Stimulated activated CD4-positive, alpha-beta T cell treated with anti-CD3 and anti-CD28 coated beads, Interleukin-1b, Interleukin-23, amount 100 ng/mL, for 1 hour (primary cell): ENCODE measurements at places on chromosomes 4 and X.

GRCh38 chr4:141241986-141242385, 21.3 kb downstream of the ZNF330 start:
- no peak for DNase-seq

GRCh38 chr4:79209822-79210635, 115.8 kb downstream of the NAA11 start:
- no peak for DNase-seq

GRCh38 chr4:32460972-32461371, 1740.8 kb downstream of the PCDH7 start:
- no peak for DNase-seq

DNA sequence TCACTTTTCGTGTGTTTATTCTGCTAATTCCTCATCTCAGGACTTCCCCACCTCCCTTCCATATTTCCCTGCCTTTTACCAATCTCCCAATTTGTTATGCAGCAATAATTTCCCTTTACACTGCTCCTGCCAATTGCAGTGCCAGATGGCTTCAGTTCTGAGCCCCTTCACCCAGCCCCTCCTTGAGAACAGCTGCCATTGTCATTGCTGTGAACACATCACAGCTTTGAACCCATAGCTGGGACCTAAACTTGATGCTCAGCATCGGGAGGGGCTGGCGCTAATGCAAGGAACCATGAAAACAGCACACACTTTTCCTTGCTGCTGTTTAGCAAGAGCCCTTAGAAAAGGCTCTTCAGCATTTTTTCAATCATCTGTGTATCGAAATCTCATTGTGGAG, 104.9 kb downstream of the ALPK1 start:
- DNase-seq, result no peak

GRCh38 chrX:5155301-5155700, 1073.4 kb downstream of the NLGN4X start:
- DNase-seq, result no peak

- peak; percentile 48 for DNase-seq
Observed at GRCh38 chr4:742742-743311, 37.2 kb downstream of the PCGF3 start.

DNA sequence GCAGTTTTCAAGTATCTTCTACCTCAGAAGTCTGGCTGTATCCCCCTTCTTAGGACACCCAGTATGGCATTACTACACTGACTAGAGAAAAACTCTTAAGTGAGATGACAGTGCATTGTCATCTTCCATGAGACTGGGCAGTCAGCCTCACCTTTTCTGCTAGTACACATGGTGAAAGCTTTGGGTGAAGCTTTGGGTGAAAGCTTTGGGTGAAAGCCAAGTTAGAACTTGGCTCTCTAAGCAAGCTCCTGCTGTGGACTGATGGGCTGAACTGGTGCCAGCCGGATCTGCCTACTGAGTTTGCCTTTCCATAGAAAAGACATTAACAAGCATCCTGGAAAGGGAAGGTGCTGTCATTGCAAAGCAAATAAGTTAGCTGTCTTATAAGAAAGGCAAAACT, 8.8 kb downstream of the EPHA5 start:
- no peak for DNase-seq

DNA sequence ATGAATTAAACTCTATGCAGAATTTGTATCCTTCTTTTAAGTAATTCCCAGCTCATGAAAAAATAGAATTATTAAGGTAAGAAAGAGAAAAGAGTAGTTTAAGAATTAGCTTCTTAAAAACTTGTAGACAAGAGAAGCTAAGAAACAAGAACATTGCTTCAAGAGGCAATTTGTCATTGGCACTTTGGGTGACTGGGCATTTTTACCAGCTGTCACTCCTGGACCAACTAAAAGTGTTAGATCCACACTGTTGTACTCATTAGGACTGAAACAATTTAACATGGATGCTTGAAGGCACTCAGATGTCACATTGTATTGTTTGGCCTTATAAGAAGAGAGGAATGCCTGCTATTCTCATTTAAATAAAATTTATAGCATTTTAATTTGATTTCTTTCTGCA, 7.4 kb downstream of the COL25A1 start:
- no peak for DNase-seq

DNA sequence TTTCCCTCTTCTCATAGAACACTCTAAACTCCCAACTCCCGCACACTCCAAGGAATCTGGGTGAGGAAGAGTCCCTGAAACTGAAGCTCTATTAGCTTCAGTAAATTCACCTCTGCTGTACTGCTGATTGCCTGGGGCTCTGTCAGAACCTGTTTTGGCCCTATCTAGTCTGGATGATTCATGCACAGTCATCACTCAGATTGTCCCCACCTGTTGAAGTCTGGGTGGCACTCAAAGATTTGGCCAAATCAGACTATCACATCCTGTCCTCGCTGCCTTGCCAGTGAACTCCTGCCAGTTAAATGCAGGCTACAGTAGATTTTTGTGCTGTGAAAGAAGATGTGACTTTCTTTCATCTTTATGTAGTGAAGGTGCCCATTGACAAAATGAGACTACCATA, 63.5 kb upstream of the EMCN start:
- DNase-seq, result no peak

- DNase-seq, result no peak
Observed at GRCh38 chrX:20412871-20413486, 146.3 kb upstream of the RPS6KA3 start.

- no peak for DNase-seq
Observed at GRCh38 chr4:11878241-11878640, 449.5 kb upstream of the HS3ST1 start.

DNA sequence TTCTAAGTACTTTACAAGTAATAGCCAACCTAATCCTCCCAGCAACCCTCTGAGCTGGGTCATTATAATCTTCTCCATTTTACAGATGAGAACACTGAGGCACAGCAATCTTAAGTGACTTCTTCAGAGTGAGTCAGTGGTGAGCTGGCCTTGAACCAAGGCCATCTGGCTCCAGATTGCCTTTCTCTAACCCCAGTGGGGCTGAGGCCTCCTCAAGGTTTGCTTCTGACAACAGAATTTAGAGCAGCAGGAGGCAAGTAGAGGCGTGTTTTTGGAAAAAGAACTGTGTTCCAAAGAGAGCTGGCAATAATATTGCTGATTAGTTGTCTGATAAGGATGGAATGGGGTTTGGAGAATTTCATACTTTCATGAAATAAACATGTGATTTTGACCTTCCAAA, 41.2 kb downstream of the PIR start:
- no peak for DNase-seq

- no peak for DNase-seq
Observed at GRCh38 chrX:34901761-34902160, 40.8 kb upstream of the FAM47B start.

GRCh38 chr4:184067931-184068554, 149.6 kb downstream of the ENPP6 start:
- DNase-seq, result no peak

GRCh38 chr4:102312417-102312816, 32.9 kb downstream of the SLC39A8 start:
- DNase-seq, result no peak

DNA sequence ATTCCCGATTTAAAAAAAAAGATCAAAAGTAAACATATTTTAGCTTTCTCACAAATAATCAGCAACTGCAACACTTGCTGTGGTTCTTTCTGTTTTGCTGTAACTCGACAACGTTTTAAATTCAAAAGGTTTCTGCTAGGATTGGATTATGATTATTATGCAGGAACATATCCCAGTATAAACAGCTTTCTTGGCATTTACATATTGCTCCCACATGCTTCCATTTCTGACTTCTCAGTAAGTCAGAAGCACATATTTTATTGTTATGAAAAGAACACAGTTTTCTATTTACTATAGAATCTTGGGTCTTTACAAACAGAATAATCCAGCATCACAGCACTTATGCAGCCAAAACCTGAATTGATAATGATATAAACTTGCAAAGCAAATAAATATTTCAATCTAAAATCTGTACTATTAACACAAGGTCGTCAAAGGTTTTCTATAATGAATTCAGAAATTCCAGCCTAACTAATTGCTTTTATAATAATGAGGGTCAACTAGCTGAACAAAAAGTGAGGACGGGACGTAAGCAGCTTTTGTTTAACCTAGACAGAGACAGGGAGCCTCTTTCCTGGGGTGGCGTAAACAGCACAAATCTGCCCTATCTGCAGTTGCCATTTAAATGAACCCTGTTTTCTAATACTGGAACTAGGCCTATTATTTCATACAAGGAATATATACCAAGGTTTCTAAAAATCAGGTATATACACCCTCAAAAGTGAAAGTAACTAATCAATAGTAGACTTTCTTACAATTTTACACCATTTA, 9.8 kb upstream of the PCDH18 start:
- no peak for DNase-seq

GRCh38 chrX:25640276-25640675, 497.9 kb upstream of the MAGEB18 start:
- no peak for DNase-seq

- no peak for DNase-seq
Observed at GRCh38 chr4:13881892-13882291, 254.4 kb upstream of the BOD1L1 start.

DNA sequence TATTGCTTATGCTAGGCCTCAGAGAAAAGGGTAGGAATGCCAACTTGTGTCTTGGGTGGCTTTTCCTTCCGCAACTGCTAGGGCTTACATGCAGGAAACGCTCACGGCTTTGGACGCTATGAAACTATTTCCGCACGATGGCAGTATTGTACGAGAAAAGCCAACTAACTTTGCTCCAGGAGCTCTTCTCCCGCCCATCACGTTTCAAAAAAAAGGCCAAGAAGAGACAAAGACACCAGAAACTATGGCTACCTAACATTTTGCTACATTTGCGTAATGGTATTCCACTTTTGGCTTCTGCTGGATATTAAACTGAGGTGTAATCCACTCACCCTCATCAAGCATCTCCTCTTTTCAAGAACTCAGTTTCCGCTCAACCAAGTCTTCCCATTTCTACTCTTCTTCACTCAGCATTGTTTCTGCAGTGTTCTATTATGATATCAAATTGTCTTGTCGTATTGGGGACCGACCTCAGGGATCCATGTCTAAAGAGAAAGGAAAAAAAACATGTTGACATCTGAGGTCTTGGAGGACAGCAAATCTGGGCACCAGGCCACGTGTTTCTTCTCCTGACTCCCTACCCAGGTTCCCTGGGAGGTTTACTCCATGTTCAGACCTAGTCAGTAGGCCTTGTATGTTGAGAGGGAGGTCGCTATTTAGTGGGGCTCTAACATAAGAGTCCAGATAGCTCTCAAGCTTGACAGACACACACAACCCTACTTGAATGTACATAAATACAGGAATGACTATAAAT, 239.4 kb upstream of the STK26 start:
- DNase-seq, result no peak

GRCh38 chr4:94348666-94349065, 6.0 kb upstream of the HPGDS start:
- DNase-seq, result no peak

- no peak for DNase-seq
Observed at GRCh38 chrX:916230-916599, 285.6 kb downstream of the SHOX start.

GRCh38 chr4:38144031-38144430, 183.8 kb downstream of the PTTG2 start:
- no peak for DNase-seq

DNA sequence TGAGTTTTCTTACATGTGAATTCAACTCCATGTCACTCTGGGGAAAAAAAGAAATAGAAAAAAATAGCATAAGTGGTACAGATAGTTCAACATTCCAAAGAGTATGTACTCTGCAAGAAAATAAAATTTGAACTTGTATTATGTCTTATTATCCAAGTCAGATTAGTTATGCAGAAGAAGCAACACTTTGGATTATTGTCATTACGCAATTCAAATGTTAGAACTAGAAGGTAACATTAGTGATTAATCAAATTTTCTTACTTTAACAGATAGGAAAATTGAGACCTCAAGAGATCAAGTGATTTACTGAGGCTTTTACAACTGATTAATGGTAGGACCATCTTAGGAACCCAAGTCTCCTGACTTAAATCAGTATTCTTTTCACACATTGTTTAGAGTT, 159.1 kb downstream of the STIM2 start:
- DNase-seq, result no peak

GRCh38 chr4:16597443-16597842, 301.0 kb downstream of the LDB2 start:
- DNase-seq, result no peak

GRCh38 chrX:15245896-15246295, 24.0 kb downstream of the ASB9 start:
- no peak for DNase-seq

GRCh38 chr4:4415107-4415805, 28.4 kb downstream of the NSG1 start:
- DNase-seq, result no peak

DNA sequence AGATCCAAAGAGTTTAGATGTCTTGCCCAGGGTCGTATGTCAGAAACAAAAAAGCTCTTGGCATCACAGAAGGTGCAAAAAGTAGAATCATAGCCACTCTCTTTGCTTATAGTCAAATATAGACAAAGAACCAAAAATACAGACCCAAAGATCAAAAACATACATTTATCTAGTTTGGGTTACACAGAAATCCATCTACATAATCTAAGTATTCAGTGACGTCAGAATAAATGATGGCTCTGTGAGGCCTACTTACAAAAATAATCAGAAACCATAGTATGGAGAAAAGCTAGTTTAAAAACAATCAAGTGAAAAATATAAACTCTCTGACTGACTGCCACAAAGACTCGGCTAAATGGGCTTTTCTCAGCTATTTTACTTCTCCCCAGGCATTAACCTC, 126.8 kb downstream of the MAPK10 start:
- no peak for DNase-seq

DNA sequence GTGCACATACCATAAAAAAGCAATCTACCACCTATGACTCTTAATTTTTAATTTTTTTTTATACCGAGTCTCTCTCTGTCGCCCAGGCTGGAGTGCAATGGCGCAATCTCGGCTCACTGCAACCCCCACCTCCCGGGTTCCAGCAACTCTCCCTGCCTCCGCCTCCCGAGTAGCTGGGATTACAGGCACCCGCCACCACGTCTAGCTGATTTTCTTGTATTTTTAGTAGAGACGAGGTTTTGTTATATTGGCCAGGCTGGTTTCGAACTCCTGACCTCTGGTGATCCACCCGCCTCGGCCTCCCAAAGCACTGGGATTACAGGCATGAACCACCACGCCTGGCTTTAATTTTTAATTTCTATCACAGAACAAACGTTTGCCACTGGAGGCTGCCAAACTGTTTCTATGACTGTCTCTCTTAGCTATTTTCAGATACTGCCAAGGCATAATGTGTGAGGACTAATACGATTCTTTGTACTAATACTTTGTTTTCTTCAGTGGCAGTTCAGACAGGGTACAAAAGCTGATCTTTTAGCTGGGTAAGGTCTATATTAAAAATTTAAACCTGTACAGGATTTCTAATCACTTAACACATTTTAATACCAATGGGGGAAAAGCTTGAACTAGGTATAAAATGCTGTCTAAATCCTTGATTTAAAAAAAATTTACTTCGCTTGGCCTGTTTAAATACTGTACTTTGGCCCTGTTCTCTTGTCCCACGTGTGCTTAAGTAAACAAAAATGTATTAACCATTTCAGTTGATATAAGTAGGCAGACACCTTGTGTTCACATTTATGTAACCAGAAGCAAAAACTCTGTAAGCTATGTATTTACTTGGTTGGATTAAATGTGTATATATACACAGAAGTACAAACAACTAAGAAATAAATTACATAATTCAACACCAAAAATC, 2.3 kb downstream of the PGRMC2 start:
- no peak for DNase-seq
